ENCODE measurements at places on chromosomes 7 and 10.

- DNase-seq, result no peak
Observed at GRCh38 chr10:21083861-21084260, 186.8 kb upstream of the NEBL start.

- DNase-seq, result no peak
Observed at GRCh38 chr10:101233863-101234262, 4.6 kb upstream of the LBX1 start.

- DNase-seq, result no peak
Observed at GRCh38 chr10:47094636-47095035, 183.4 kb downstream of the PTPN20 start.

GRCh38 chr7:14115701-14116100 lies 126.2 kb upstream of the ETV1 start:
- no peak for DNase-seq

GRCh38 chr10:78071140-78071856 lies 37.6 kb downstream of the RPS24 start:
- DNase-seq, result no peak

- DNase-seq, result no peak
Observed at GRCh38 chr10:124588736-124589490, 127.3 kb downstream of the LHPP start.

DNA sequence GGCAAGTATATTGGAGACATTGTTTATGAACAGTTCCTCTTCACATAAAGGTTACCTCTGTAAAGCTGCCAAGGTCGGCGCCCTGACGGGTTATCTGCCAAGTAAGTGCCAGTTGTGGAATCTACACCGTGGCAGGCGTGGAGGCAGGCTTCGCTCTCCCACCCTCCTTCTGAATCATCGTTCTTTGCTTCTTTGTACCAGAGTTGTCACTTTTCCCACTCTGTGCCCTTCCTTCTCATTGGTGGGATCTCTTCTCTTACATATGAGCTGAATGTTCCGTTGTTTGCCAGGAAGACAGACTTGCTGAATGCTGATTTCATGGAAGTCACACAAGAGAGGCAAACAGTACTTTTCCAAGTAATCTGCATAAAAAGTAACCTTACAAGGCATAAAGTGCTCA lies 40.6 kb upstream of the PTPRZ1 start:
- no peak for DNase-seq

GRCh38 chr7:140923358-140924006 lies 1.2 kb downstream of the BRAF start:
- no peak for DNase-seq

GRCh38 chr7:2802101-2802500 lies 42.0 kb downstream of the GNA12 start:
- DNase-seq, result no peak

DNA sequence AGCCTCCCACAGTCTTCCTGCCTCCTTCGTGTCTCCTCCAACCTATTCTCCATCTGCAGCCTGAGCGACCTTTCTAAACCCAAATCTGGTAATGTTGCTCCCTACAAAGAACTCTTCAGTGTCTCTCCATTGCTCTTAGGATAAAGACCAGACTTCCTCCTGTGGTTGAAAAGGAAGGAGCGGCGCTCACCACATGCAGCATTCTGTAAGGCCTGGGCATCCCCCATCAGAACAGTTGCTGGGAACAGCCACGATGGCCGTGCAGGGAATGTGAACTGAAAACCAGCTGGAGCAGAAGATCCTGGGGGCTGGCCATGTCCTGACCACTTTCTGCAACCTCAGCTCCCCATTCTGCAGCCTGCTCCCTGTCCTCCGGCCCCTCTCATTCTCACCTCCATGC lies 237.8 kb upstream of the ZMIZ1 start:
- DNase-seq, result no peak

- no peak for DNase-seq
Observed at GRCh38 chr10:97109547-97109946, 76.2 kb downstream of the SLIT1 start.

DNA sequence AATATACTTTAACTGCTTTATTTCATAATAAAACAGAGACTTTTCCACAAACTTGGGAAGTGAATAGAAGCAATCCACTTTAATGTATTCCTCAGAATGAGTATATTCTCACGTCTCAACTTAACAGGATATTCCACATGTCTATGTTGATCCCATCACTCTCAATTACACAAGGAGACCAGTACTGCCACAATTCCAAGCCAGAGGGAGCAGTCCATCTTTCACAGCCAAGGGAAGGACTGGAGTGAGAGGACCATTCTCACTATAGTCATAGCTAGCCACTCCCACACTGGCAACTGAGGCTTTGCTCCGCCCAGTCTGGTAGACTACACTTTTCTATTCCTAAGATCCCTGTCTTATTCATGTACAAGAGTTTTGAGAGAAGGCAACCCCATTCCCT lies 553.9 kb downstream of the CNTNAP2 start:
- DNase-seq, result no peak

DNA sequence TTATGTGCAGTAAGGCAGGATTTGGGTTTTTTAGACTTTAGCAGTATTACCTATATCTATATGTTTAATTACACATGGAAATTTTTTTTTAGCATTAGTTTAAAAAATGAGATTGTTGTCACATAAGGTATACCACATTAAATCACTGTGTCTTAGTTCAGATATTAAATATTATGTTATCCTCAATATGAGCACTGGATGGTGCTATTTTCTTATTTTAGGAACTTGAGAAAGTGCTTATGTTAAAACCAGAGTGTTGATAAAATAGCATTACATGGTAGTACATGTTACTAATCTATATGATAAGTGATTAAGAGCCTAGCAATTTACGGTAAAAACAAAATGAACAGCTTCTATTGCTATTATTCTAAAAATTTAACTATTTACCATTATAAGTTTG lies 28.8 kb downstream of the MIOS start:
- DNase-seq, result no peak

- no peak for DNase-seq
Observed at GRCh38 chr10:113300201-113300600, 252.7 kb upstream of the HABP2 start.

DNA sequence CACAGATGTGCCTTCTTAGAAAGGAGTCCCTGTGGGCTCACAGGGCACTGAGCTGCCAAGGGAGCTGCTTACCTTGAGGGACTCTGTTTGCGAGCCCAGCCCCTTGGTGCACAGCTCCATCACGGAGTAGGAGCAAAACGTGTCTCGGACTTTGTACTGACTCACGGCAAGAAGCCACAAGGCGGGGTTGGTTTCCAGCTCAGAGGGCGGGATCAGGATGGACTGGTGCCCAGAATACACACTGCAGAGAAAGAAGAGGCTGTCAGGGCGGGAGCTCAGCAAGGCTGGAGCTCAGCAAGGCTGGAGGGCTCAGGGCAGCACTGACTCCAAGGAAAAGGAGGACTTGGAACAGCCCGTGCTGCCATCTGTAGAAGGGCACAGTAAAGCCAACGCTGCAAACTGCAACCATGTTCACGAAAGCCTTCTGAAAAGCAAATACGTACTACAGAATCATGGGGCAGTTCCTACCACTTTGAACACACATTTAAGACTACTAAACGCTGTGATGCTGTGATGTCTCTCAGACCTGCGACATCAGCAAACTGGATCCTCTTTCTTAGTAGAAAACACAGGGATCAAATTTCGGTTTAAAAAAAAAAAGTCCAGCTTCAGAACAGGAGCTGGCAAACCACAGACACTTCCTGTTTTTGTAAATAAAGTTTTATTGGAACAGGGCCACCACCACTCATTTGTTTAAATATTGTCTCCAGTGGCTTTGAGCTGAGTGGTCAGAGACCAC lies 194.3 kb downstream of the ZMYND11 start:
- DNase-seq, result no peak

DNA sequence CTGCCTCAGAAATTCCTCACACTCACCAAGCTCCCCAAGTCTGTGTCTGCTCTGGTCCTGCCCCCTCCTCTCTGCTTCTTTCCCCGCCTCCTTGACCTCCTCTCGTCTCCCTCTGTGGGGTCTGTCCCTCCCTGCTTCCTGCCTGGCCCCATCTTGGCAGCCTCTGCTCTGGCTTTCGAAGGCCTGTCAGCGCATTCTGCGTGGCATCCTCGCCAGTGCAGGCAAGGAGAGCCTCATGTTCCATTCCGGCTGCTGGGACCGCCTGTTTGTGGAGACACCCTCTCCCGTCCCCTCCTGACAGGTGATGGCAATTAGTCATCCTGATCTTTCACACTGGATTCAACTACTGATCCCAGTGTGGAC lies 51.7 kb upstream of the COL13A1 start:
- no peak for DNase-seq

GRCh38 chr7:95817866-95818640 lies 45.7 kb downstream of the DYNC1I1 start:
- DNase-seq, result no peak

GRCh38 chr10:114825513-114826253 lies 4.1 kb downstream of the FHIP2A start:
- DNase-seq, result no peak

GRCh38 chr7:36084485-36085091 lies 68.5 kb upstream of the EEPD1 start:
- DNase-seq, result no peak

GRCh38 chr10:7435674-7436073 lies 24.8 kb upstream of the SFMBT2 start:
- DNase-seq, result no peak

DNA sequence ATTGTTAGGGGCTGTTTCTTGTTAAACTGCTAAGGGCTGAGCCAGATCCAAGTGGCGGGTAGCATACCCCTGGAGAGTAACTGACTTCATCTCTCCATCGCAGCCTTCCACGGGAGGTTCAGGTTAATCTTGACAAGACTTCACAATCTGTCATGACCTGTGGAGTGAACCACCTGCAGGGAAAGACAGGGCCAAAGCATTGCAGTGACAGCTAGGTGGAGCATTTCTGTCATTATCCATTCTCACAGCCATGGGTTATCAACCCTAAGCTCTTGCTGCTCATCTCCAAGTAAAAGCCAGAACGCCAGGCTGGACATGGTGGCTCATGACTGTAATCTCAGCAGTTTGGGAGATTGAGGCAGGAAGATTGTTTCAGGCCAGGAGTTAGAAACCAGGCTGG lies 17.2 kb downstream of the ABCC2 start:
- no peak for DNase-seq

DNA sequence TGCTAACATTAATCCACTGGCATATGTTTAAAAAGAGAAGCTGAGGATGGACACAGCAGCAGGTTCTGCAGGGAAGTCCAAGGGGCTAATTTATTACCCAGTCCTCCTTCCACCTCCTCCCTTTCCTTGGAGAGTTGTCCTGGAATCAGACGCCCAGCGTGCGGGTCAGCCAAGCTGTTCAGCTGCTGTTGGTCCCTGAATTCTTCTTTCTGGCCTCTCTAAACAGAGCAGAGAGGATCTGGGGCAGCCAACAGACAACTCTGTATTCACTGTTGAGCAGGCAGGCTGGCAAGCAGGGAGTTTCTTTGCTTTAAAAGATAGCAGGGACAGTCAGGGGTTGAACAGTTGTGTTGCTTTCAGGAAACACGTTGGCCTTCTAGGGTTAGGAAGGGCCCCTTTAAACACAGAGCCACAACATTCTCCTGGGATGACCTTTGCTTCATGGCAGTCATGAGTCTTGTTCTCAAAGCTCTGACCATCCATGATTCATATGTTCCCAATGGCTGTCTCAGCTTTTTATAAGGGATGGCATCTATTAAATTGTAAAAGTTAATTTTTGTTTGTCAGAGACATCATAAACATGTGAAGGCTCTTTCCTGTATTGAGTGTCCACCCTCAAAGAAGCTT lies 217.0 kb downstream of the CREB5 start:
- no peak for DNase-seq

GRCh38 chr7:140010194-140010895 lies 52.4 kb downstream of the PARP12 start:
- DNase-seq, result no peak

DNA sequence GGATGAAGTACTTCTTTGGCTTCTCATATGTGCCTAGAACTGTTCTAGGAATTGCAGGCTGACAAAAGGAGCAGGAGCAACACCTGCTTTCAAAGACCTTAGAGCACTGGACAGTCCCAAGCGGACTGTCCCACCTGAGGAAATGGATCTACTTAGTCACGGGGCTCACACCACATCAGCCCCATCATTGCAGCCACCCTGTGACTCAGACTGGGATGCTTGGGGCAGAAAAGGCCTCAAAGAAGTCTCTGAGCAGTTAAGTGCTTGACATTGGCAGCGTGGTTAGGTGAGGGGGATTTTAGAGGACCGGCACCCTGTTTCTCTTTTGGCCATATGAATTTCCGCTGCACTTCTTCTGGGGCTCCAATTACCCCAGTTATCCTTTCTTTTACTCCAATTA lies 256.6 kb downstream of the USP6NL start:
- no peak for DNase-seq

DNA sequence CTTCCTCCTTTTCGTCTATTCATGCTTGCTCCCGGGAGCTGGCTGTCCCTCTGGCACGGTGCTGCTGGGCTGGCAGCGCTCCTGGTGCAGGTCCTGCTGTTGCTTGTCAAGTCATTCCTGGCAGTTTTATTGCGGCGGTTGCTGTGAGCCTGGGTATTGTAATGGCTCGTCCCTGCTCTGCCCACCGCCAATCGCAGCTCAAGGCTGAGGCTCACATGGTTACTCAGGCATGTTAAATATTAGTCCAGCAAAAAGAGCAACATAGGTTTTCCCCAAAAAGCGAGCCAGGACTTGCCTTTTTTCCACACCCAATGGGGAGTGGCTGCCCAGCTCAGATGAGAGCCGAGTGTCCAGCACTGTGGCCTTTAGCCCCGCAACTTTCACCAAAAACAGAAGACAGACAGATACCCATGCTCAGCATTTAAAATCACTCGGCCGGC lies 492.9 kb upstream of the FOXK1 start:
- DNase-seq, result no peak

- no peak for DNase-seq
Observed at GRCh38 chr10:70254778-70255328, 21.6 kb upstream of the PPA1 start.

- DNase-seq, result no peak
Observed at GRCh38 chr7:121351682-121352081, 22.9 kb downstream of the WNT16 start.

GRCh38 chr7:16046041-16046440 lies 359.6 kb upstream of the MEOX2 start:
- DNase-seq, result no peak

DNA sequence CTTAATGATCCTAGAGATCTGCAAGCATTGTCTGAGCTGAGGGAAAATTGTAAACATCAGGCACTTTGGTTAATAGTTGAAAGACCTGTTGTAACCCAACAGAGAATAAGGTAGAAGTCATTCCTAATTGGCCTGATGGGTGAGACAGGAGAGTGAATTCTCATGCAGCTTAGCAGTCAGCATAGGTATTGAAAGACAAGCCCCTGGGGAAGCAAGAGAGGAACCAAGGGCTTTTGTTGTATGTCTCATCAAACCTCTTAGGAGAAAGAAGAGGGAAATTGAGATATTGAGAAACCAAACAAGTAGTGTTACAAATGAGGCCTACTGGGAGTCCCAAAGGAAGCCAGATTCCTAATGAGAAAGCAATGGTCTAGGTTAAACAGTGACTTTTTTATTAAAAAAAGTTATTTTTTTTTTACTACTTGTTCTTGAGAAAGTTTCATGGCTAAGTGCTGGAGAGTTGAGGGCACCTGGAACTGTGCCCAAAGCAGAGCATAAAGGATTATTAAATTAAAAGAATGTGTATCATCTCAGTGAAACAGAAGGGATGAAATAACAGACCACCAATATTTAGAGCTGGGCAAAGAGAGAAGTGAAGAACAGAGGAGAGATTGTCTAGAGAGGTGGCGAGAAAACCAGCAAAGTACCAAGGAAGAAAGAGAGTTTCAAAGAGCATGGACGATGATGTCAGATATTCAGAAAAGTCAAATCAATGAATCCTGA lies 168.9 kb downstream of the CDK14 start:
- no peak for DNase-seq

All from stimulated activated CD4-positive, alpha-beta T cell treated with anti-CD3 and anti-CD28 coated beads, TNF-alpha, amount 100 ng/mL, for 48 hours (primary cell).